ENCODE measurements at places on chromosomes 2 and 18. TPM values are rescaled to one million over a fixed set of nuclear protein-coding genes. Genes with fewer than 3 reads are reported as not detected.

The PKDCC gene
- total RNA-seq = not detected

The SCN1A gene
- not detected for total RNA-seq

The GDF7 gene
- not detected for total RNA-seq

The SPC25 gene
- total RNA-seq = 36.2 TPM

The HOXD12 gene
- total RNA-seq = not detected

The CETN1 gene
- not detected for total RNA-seq

The ITGB6 gene
- total RNA-seq = not detected

The SERPINB5 gene
- total RNA-seq = not detected

The HJURP gene
- 80.0 TPM for total RNA-seq

The BMPR2 gene
- total RNA-seq = 6.5 TPM

The PLCD4 gene
- 0.30 TPM for total RNA-seq

The SCLY gene
- 40.5 TPM for total RNA-seq

The ALKAL2 gene
- total RNA-seq = 0.80 TPM
